ENCODE measurements at places on chromosomes 3 and 15.

GRCh38 chr15:83306561-83306960 lies 22.1 kb upstream of the BNC1 start:
- H3K4me3 ChIP-seq = no peak overlapping the region
- peaks cover 43% of the 10 kb centered on the region for H3K4me1 ChIP-seq
- no peak for DNase-seq
- no peak overlapping the region for H3K27ac ChIP-seq
- no peaks in the 10 kb centered on the region for H3K36me3 ChIP-seq

DNA sequence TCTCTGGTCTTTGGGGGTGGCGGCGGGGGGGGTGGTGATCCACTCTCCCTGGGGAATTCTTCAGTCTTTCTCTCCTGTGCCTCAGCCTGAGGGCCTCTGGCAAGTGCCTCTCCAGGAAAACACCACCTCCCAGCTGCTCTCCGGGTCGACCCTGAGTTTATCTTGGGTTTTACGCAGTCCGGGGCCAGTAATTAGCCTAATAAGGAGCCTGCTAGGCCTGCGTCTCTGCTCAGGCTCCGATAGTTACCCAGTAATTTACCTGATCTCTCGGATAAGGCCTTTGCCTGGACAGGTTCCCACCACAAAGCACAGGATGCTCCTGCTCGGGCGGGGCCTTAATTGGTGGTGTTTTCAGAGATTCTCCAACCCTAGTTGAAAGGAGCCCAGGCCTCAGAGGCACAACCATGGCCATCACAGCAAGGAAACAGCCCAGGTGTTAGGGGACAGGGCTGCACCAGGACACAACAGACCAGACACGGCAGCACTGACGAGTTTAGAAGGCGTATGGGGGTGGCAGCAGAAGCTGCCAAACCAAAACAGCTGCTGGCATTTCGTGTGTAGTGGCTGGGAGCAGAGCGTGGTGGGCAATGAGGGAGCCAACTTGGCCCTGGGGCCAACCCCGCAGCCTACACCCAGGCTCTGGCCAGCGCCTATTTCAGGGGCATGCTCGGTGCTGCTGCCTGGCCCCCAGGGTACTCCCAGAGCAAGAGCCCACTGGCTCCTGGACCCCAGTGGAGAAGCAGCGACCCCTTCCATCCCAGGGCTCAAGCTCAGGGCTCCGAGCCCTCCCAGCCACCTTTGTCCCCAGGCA lies 71.4 kb downstream of the KLF13 start:
- H3K4me3 ChIP-seq = no peak overlapping the region
- peaks cover 6% of the 10 kb centered on the region for H3K4me1 ChIP-seq
- DNase-seq = no peak
- no peak overlapping the region for H3K27ac ChIP-seq
- peaks cover 2% of the 10 kb centered on the region for H3K36me3 ChIP-seq

- H3K4me3 ChIP-seq = no peak overlapping the region
- H3K36me3 ChIP-seq = no peaks in the 10 kb centered on the region
- peaks cover 2% of the 10 kb centered on the region for H3K27me3 ChIP-seq
- DNase-seq = no peak
- peaks cover 3% of the 10 kb centered on the region for H3K4me1 ChIP-seq
Measured at GRCh38 chr15:99702895-99703602, 30.2 kb downstream of the LYSMD4 start.

GRCh38 chr3:158788446-158788845 lies 13.4 kb upstream of the MFSD1 start:
- no peaks in the 10 kb centered on the region for H3K36me3 ChIP-seq
- H3K4me3 ChIP-seq = no peak overlapping the region
- H3K27me3 ChIP-seq = no peaks in the 10 kb centered on the region
- peaks cover 4% of the 10 kb centered on the region for H3K4me1 ChIP-seq
- DNase-seq = no peak

DNA sequence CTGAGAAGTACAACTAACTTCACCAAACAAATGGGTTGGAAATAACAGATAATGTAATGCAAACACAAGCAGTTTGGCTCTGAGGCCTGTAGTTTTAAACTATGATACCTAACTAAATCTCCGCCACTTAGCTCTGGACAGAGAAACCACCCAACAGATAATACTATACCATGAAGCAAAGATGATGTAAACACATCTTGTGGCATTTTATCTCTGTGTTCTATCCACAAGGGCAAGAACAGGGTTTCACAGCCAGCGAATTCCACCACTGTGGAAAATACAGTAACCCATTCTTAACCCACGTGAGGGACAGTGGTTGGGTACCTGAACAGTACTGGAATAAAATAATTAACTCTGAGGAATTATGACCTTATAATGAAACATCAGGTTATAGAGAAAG lies 93.6 kb downstream of the P3H2 start:
- no peak overlapping the region for H3K27ac ChIP-seq
- H3K36me3 ChIP-seq = no peaks in the 10 kb centered on the region
- H3K27me3 ChIP-seq = no peaks in the 10 kb centered on the region
- H3K4me3 ChIP-seq = no peak overlapping the region

DNA sequence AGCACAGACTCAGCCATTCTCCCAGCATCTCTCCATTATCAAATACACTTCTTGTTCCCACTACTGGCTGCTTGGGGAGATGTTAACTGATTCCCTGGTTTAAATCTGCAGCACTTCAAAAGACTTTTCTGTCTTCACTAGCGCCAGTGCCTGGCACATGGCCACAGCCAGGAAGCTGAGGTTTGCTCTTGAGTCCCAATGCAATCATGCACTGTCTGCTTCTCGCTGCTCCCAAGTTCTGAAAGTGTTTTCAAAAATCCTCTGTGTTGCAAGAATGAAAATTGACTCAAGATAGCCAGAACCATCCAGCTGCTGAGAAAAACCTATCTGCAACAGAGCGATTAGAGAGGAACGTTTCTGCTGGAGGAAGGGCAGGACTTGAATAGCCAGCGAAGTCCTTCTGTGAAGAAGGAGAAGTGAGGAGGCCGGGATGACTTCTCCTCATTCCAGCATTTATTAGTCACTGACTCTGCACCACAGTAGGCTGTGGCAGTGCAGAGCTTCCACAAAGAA lies 358.4 kb upstream of the NR2F2 start:
- no peak overlapping the region for H3K27ac ChIP-seq
- H3K27me3 ChIP-seq = no peaks in the 10 kb centered on the region
- DNase-seq = no peak
- H3K4me3 ChIP-seq = no peak overlapping the region

DNA sequence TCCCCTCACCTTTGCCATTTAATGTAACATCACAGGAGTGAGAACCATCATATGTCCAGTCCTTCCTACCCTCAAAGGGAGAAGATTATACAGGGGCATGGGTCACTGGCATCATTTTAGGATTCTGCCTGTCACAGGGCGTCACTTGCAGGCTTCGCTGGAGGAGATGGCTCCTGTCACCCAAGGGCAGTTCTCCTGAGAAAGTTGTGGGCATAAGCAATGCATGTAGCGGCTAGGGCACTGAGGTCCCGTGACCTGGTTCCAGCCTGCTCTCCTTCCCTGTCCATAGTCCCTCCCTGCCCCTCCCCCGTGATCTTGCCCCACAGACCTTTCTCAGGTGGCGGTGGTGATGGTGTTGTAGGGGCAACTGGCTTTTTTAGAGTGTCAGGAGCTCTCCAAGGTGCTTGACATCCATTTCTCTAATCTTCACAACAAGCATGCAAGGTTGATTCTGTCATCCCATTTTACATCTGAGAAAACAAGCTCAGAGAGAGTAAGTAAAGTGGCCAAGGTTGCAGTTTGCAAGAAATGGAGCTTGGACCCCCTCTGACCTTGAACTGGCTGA lies 241.5 kb upstream of the CTDSPL start:
- peaks cover 8% of the 10 kb centered on the region for H3K27me3 ChIP-seq
- H3K36me3 ChIP-seq = peaks cover 26% of the 10 kb centered on the region
- no peak overlapping the region for H3K27ac ChIP-seq
- H3K4me3 ChIP-seq = no peak overlapping the region
- H3K4me1 ChIP-seq = peaks cover 17% of the 10 kb centered on the region

GRCh38 chr3:8113626-8114025 lies 388.0 kb upstream of the LMCD1 start:
- H3K4me3 ChIP-seq = no peak overlapping the region
- DNase-seq = no peak
- H3K27me3 ChIP-seq = no peaks in the 10 kb centered on the region
- H3K27ac ChIP-seq = no peak overlapping the region
- no peaks in the 10 kb centered on the region for H3K4me1 ChIP-seq
- no peaks in the 10 kb centered on the region for H3K36me3 ChIP-seq

All from endothelial cell (in vitro differentiated cells).